Stimulated activated CD4-positive, alpha-beta T cell treated with anti-CD3 and anti-CD28 coated beads, TNF-alpha, amount 100 ng/mL, for 48 hours (primary cell): ENCODE measurements at places on chromosomes 16 and 17.

DNA sequence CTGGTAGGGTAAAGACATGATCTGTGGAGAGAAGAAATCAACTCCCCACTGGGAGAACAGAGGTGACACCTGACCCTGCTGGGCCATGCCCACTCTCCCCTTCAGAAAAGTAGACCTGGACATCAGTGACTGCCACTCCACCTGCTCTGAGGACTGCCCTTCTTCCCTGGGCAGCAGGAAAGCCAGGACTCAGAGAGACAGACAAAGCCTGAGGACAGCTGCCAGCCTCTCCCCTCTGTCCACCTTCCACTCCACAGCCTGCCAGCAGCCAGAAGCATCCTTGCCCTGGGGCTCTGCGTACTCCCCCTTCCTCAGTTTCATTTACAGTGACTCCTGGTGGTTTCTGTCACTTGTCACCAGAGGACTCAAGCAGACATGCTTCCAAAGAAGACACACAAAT, 24.5 kb downstream of the ZDHHC7 start:
- DNase-seq = no peak

GRCh38 chr16:15876503-15876902, 11.9 kb downstream of the CEP20 start:
- no peak for DNase-seq

DNA sequence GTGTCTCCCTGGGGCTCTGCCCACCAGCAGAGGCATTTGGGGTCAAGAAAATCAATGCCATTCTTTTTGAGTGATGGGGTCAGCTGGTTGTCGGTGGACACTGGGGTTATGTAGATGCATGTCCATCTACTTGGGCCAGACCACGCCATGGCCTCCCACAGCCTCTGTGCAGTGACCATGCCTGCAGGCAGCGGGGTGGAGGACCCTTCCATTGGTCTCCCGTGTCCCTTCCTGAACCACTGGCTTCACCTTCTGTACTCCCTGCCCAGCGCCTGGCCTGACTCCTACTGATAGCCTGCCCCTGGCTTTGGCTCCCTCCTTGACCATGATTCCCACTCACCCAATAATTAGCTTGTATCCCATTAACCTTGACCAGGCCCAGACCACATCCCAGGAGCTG, 28.0 kb upstream of the SPNS3 start:
- DNase-seq = no peak

GRCh38 chr16:52546291-52547003, 496 bp downstream of the TOX3 start:
- DNase-seq = no peak

DNA sequence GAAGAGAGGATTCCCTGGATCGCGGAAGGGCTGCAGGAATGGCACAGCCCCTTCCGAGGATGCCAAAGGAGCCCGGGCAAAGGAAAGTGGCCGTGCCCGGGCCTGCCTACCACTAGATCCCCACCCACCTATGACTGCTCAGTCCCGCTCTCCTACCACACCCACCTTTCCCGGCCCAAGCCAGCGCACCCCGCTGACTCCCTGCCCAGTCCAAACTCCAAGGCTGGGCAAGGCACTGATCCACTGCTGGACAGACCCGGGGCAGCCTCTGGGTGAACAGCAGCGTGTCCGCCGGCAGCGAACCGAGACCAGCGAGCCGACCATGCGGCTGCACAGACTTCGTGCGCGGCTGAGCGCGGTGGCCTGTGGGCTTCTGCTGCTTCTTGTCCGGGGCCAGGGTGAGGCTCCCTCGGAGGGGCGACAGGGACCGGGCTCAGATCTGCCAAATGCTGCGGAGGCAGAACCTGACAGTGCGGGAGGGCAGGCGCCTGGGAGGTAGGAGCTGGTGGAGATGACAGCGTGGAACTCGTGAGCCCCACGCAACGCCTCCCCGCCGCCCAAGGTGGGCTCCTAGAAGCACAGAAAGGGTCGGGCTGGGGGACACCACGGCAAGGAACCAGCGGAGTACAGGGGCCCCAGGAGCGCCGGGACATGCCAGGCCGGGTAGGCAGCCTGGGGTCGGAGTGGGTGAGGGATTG, at the start of gene CES2:
Gene CES2 (plus strand): TSS at position 203 of the 698 bp plus-strand sequence. CDS start 120 bp downstream, at position 323.
- DNase-seq = no peak

DNA sequence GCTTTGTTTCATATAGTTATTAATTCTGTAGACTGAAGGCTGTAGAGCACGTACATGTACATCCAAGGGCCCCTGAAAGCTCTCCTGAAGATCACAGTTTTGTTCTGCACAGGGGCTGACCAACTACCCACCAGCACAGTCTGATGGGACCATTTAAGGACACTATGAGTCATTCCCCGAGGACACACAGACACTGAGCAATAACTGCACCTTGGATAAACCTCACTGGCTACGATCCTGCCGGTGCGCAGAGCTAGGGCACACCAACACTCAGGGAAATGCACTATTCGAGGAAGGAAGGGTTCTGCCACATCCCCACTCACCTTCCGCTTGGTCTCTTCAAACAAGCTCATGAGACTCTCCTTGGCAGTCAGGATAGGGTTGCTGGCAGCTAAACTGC, 20.3 kb downstream of the SMG6 start:
- DNase-seq = no peak

GRCh38 chr17:47131761-47132160, 57.3 kb downstream of the CDC27 start:
- no peak for DNase-seq

DNA sequence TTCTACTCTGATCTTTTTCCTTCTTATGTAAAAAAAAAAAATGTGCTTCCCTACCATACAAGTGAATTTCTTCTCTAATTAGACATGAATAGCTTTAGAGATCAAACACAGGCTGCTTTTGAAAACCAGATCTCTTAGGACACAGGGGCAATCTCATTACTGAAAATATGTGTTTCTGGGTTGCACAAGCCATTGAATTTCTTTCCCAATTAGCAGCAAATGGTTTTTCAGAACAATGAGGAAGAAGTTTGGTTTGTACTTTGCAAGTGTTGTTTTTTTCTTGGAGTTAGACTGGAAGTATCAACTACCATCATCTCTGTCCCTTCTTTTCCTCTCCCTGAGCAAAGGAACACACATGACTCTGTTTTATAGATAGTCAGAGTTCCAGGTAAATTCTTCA, 5.6 kb upstream of the ANKS4B start:
- no peak for DNase-seq

DNA sequence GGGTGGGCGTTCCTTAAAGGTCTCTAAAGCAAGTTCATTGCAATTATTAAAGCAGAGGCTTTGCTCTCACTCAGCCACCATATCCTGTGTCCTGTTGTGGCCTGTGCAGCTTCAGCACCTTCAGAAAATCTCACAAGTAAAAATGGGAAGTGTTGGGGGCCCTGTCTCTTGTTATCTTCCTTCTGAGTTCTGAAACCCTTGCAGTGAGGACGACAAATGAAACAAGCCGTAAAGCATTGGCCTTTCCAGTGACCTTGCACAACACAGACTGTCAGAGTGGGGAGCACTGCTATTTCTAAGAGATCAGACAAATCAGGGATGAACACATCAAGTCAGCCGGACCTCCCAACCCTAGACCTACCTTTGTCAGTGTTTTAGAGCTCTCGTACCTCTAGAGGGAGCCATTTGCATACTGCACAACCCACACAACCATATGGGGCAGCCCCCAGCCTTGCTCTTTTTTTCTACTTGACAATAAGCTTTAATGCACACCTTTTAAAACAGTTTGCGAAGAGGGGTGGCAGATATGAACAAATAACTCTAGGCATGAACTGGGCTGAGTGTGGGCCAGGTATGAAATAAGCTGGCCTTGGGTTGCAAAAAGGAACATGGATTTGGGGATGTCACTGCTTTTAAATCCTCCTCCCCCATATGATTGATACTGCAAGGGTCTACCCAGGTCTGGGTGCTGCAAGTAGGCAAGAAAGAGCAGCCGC, 89.8 kb downstream of the KATNIP start:
- peak; percentile 3 for DNase-seq

DNA sequence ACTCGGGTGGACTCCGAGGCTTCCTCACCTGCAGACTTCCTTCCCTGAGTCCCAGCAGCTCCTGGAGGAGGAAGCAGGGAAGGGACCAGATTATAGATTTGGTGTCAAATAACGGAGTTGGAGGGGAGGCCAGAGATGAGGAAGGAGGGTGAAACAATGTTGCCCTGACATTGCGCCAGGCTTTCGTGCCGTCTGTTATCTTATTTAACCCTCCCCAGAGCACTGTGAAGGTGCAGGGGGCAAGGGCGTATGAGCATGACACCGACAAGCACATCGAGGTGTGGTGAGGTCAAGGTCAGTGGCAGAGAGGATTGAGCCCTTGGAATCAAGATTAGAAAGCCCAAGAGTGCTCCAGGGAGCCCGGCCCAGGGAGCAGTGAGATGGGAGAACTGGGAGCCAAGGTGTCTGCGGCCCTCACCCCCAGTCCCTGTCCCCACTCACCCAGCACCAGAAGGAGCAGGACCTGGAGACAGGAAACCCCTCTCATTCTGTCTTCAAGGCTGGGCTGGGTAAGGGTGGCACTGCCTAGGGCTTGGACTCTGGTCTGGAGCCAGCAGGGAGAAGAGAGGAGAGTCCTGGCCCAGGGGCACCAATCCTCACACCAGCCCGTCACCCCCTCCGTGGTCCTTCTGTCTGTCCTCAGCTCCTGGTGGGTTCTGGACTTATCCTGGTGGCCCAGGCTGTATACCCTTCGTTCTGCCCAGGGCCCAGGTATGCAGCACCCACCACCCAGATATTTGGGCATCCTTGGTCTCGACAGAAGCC, 1.1 kb downstream of the PRSS33 start:
- no peak for DNase-seq

GRCh38 chr17:63423963-63424362, 22.1 kb downstream of the CYB561 start:
- DNase-seq = no peak

DNA sequence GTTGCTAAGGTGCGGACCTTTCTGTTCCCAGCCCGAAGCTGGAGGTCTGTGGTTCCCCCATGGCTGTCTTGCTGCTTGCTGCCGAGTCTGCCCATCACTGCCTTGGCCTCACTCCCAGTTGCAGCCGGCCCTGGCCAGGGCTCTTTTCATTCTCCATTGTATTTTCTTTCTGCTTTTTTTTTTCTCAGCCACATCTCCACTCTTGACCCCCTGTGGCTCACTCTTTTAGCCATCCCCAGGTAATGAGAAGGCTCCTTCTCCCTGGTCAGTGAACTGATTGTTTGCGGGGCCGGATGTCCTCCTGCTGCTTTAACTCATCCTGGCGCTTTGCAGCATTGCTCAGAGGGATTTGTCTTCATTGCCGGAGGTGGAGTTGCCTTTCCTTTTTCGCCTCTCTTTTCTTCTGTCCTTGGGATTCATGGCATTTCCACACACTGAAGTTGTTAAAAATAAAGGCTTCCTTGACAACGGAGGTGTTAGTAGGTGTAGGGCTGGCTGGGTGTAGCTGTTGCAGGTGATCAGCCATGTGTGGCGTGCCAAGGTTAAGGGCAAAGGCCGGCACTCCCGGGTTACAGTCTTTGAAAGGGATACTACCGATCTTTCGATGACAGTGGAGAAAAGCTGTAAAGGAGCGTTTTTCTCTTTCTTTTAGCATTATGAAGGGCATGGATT, 34.1 kb downstream of the MAP2K6 start:
- no peak for DNase-seq

DNA sequence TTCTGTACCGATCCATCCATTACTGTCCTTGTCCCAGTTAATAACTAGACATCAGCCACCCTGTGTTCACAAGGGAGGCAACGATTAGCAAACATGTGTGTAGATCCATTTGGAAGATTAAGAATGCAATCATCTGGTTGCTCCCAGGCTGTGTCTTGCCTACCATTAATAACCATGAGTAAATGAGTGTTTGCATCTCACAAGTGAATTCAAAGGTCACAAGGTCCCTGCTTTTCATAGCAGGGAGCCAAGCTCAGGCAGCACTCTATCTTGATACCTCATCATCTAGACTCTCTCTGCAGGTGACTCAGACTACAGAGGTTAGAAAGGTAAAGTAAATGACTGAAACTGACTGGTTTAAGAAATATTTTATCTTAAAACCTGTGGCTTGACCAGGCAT, 25.3 kb downstream of the VWA3A start:
- DNase-seq = no peak

GRCh38 chr16:17069681-17070080, 401.1 kb downstream of the XYLT1 start:
- DNase-seq = no peak

DNA sequence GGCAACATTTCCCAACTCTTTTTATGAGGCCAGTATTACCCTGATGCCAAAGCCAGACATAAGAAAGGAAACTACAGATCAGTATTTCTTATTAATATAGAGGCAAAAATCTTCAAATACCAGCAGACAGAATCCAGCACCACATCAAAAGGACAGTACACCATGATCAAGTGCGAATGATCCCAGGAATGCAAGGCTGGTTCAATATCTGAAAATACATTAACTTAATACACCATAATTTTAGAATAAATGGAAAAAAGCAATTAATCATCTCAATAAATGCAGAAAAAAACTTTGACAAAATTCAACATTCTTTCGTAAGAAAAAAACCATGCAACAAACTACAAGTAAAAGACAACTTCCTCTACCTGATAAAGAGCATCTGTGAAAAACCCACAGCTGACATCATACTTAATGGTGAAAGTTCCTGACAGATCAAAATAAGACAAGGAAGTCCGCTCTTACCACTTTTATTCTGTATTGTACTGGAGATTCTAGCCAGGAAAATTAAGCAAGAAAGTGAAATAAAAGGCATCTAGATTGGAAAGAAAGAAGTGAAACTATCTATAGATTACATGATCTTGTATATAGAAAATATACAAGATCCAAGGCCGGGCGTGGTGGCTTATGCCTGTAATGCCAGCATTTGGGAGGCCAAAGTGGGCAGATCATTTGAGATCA, 26.4 kb upstream of the MAPK3 start:
- no peak for DNase-seq

DNA sequence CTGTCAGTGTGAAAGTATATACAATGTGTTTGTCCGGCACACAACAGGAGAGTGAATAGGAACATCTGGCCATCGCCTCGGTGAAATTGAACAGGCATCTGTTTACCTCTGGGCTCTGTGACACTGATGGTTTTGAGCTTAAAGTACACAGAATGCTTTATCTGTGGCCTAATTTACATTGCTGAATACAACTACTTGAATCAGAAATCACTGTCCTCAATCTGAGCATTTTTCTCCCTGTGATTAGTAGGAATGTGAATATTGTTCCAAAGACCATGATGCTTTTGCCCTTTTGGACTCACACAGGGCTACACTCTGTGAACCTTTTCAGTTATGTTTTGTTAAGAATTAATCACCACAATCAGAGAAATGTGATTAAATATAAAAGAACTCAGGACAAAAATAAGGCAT, 323.0 kb upstream of the TBX2 start:
- DNase-seq = no peak

- no peak for DNase-seq
These were observed 92.8 kb downstream of the KATNIP start for GRCh38 chr16:27642756-27643155.

DNA sequence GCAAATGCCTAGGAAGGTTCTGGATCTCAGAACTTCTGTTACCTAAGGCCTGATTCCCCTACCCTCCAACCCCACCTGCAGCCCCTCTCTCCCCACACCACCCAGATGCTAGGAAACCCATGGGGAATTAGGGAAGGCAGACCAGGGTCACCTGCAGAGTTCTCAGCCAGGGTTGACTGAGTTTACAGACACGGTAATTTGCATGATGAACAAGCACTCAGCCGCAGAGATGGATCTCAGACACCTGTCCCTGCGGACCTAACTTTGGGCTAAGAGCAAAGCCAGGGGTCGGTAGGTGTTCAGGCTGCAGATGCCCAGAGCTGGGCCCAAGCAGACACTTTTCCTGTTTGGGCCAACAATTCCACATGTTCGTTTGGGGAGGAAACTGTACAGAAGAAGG, 2.9 kb downstream of the ABI3 start:
- DNase-seq = no peak
